ENCODE measurements at places on chromosomes 1 and 21.

DNA sequence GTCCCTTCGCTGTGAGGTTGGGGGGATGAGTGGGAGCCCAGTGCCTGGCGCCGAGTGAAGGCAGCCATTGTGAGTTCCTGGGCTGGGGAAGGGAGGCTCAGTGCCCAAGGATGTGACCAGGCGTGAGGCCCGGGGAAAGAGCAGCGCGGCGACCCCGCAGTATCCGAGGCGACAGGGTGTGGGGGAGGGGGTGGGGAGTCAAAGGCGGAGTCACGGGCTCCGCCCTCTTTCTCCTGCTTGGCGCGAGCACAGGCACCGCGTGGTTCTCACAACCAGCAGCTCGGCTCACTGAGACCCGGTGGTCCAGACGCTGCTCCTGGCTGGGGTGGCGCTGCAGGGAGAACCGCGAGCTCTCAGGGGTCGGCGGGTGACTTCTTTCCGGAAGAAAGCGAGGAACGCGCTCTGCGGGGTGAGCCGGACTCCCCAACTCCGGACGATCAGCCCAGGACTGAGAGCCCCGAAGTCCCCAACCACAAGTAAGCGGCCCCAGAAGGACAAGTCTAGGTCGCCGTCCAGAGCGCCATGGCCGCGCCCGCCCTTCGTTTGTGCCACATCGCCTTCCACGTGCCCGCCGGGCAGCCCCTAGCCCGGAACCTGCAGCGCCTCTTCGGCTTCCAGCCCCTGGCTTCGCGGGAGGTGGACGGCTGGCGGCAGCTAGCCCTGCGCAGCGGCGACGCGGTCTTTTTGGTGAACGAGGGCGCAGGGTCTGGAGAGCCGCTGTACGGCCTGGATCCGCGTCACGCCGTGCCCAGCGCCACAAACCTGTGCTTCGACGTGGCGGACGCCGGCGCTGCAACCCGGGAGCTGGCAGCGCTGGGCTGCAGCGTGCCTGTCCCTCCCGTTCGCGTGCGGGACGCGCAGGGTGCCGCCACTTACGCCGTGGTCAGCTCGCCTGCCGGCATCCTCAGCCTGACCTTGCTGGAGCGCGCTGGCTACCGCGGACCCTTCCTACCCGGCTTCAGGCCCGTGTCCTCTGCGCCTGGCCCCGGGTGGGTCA, at the start of gene HPDL:
TSS of gene HPDL (plus strand) at position 269 of the 997 bp plus-strand sequence. CDS start at position 523, 254 bp downstream.
- peak; percentile 45 for DNase-seq

DNA sequence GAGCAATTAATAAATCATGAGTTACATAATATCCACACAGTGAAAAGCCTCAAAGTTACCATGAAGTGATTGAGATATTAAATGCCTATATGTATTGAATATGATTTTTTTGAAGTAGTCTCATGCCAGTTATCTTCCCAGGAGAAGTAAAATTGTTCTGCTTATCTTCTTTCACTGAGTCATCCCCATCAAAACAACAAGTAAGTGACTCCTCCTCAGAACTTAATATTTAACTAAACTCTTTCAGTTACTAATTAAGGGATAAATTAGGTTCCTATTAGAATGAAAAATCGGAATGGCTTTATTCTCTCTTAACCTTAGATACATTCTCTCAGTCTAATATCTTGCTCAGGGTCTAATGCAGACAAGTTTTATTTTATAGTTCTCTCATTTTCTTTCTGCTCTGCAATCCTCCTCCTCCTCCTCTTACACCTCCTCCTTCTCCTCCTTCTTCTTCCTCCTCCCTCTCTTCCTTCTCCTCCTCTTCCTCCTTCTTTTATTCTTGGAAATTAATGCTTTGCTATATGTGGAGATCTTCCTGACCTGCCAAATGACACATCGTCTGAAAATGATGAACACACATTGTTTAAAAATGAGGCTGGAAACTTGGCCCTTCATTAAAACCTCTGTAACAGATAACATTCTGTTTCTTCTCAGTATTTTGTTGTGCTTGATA, 110.9 kb downstream of the RUNX1 start:
- DNase-seq: no peak

- no peak for DNase-seq
Measured at GRCh38 chr1:179708434-179709195, 34.5 kb upstream of the FAM163A start.

DNA sequence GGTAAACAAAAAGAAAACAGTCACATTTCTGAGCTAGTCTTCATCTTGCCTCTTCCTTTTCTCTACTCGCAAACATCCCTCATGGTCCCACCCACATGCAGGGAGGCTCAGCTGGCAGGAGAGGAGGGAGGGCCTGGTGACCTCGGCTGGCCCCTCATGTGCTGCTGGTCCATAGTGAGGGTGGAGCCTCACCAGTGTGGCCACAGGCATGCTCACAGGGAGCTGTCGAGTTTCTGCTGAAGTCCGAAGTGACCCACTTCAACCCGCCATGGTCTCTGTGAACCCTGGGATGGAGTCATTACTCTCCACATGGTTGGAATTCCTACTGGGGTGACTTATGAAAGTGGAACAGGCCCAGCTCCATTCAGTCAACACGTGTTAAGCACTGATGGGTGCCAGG, 253.4 kb downstream of the RHOU start:
- no peak for DNase-seq

GRCh38 chr1:230403442-230403841, 22.7 kb downstream of the PGBD5 start:
- no peak for DNase-seq

DNA sequence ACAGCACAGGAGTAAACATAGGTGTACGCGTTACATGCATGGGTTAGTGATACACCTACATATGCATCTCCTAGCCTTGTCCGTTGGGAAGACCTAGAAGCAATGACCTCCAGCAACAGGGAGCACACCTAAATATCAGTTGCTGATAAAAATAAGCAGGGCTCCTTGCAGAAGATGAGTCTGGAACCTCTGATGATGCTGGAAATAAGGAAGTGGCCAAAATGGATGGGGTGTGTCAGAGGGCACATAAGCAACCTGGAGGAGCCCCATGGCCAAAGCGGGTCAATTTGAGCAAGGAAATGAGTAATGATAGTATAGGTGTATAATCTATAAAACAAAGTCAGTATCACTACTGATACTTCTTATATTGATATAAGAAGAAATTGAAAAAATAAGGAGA, 13.7 kb downstream of the ADARB1 start:
- no peak for DNase-seq

GRCh38 chr1:114274621-114275317, 121.1 kb upstream of the SYT6 start:
- no peak for DNase-seq
